ENCODE measurements at places on chromosomes 4 and X.

GRCh38 chr4:169220447-169220846 lies 50.3 kb downstream of the SH3RF1 start:
- no peak for ATAC-seq

DNA sequence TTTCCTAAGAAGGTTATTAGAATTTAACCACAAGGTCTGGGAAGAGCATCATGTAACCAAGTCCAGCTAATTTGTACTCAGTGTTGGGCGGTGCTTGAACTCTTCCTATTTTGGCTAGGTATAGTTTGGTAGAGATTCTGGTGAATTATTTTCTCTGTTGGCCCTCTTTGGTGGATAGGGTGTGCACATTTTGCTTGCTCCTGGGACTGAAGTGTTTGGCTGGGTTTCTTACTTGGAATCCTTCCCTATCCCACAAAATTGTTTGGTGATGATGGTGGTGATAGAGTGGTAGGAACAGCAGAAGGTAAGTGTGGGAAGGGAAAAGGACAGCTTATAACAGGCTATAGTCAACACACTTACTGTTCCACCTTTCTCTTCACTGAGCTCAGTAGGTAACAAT lies 194.8 kb upstream of the GPC4 start:
- ATAC-seq = no peak

GRCh38 chr4:23547096-23547495 lies 342.8 kb downstream of the PPARGC1A start:
- no peak for ATAC-seq

- ATAC-seq = no peak
Measured at GRCh38 chr4:106971636-106972035, 64.5 kb downstream of the DKK2 start.

DNA sequence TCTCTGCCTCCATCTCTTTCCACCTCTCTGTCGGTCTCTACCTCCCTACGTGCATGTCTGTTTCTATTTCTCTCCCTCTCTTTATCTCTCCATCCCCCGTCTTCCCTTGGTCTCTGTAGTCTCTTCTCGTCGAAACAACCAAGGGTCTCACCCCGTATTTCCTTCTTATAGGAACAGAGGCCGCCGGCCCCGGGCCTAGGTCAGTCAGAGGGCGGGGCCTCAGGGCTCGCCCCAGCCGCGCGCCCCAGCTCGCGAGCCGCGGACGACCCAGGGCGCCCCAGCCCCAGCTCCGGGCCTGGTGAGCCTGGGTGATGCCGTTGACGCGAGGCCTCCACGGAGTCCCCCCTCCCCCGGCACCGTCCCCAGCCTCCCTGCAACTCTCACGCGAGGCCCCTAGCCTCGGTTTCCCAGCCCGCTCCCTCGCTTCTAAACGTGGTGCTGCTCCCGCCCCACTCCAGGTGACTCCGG lies 6.6 kb downstream of the TIMM17B start:
- peak; percentile 75 for ATAC-seq

DNA sequence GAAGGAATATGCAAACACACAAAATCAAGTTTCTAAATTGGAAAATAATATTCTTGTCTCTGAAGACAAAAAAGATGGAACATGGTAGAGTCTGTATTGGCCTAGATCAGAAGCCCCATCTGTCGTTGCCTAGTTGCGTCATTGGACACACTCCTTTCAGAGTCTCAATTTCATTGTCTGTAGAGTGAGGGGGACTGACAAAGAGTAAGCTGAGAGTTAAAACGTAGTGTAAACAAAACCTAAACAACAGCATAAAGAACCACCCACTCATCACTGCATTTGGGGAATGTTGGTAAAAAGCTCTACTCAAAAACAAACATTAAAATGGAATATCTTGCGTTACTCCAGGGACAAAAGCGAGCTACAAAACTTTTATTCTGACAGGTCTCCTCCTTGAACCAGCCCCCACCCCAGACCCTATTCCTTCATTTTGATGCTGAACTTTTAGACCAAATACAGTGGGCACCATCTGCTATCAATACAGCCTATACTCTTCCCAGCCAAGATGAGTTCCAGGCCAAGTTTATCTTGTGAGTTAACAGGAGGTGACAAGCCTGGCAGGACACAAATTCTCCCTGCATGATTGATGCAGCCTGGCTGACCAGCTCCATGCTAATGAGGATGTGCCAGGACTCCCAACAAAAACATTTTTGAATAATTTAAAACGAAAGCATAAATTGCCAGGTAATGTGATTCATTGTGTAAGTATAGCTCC lies 125.2 kb downstream of the COL25A1 start:
- no peak for ATAC-seq

GRCh38 chr4:21596521-21596920 lies 352.1 kb downstream of the KCNIP4 start:
- no peak for ATAC-seq

- ATAC-seq = no peak
Measured at GRCh38 chr4:53313510-53313909, 52.4 kb downstream of the SCFD2 start.

DNA sequence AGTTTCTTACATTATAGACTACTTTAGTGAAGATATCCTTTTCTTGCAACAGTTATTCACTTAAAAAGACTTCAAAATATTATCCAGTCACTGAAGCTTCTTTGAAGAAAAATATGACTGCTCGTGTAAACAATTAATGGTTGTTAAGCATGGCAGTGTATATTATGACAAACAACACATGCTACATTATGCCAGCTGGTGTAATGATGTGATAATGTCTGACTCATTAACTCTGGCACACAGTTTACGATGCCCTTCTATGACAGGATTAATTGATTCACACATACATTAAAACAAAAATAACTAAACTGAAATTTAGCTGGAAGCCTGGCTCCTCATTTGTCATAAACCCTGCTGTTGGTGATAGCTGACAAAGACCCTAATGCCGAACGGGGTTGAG lies 22.4 kb downstream of the GK2 start:
- no peak for ATAC-seq

- ATAC-seq = no peak
Measured at GRCh38 chr4:123994917-123995316, 598.3 kb downstream of the SPRY1 start.

- no peak for ATAC-seq
Measured at GRCh38 chrX:155094468-155095061, 23.3 kb downstream of the BRCC3 start.

GRCh38 chr4:161208564-161208963 lies 955.2 kb downstream of the FSTL5 start:
- ATAC-seq = no peak

- no peak for ATAC-seq
Measured at GRCh38 chrX:100663642-100664041, 19.6 kb downstream of the SRPX2 start.

- ATAC-seq = no peak
Measured at GRCh38 chr4:57187246-57187645, 77.1 kb upstream of the IGFBP7 start.
